Keratinocyte (primary cell): ENCODE measurements at places on chromosomes 2 and 18.

DNA sequence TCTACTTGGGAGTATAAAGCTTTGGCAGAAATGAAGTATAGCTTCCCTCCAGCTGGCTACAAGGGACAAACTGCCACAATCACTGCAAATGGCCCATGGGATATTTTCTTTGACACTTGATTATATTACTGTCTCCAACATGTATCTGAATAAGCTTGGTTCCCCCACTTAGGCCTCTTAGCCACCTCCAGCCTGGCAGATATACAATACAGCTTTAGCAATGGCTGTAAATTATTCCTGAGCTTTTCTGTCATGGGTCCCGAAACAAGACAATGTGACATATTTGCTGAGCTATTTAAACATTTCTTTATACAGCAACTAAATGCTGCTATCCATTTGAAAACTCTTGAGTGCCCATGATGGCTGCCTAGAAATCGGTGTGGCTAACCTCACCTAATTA, 406.2 kb downstream of the SUCLG1 start:
- no peak for DNase-seq

- DNase-seq, result no peak
These were observed 17.1 kb downstream of the DPP4 start for GRCh38 chr2:162056796-162057399.

- peak; percentile 98 for DNase-seq
These were observed 49.5 kb downstream of the C2orf42 start for GRCh38 chr2:70141212-70141901.

DNA sequence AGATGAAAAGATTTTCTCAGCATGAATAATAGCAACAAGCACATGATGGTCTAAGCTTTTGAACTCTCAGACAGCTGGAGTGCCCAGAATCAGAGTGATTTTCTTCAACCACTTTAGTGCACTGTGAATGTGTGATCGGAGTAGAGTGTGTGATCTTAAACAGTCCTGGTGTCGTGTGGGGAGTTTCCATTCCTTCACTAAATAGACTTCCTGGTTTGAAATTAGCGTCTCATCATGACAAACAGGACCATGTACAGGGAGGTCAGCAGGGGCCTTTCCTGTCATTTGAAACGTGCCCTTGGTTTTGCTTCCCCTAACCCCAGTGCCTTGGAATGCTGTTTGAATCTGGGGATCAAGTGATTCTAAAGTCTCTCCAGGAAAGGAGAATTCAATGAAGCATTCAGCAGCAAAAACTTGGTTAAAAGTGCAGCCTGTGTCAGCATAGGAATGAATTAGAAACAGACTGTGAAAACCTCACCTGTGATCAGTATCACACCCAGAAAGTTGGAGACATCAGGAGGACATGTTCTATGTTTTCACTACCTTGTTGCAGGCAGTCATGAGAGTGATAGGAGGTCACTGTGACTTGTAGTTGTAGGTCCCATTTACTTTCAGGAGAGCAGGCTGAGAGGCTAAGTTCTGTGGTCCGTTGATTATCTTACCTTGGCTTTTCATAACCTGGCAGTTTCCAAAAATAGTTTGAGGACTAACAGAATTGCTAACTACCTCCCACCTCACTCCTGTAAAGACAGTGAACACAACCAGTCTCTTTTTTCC, 400.3 kb downstream of the MTX2 start:
- DNase-seq, result no peak

DNA sequence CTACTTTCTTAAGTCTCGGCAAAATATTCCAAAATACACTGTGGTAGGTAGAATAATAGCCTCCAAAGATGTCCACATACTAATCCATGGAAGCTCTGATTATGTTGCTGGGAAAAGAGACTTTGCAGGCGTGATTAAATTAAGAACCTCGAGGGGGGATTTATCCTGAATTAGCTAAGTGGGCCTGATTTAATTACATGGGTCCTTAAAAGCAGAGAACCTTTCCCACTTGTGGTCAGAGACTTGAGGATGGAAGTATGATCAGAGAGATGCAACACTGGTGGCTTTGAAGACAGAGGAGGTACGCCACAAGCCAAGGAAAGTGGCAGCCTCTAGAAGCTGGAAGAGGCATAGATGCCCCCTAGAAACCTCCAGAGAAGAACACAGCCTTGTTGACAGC, 2.8 kb downstream of the DYM start:
- DNase-seq, result no peak

DNA sequence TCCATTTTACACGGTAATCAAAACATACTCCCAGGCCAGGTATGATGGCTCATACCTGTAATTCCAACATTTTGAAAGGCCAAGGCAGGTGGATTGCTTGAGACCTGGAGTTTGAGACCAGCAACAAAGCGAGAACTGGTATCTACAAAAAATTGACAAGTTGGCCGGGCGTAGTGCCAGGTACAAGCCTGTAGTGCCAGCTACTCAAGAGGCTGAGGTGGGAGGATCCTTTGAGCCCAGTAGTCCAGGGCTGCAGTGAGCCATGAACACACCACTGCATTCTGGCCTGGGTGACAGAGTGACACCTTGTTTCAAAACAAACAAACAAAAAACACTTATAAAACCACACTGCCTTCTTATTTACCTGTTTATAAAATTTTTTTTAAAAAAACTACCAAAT, 80.8 kb downstream of the GAREM1 start:
- no peak for DNase-seq

- DNase-seq, result no peak
These were observed 188.3 kb upstream of the RND3 start for GRCh38 chr2:150675807-150676206.

DNA sequence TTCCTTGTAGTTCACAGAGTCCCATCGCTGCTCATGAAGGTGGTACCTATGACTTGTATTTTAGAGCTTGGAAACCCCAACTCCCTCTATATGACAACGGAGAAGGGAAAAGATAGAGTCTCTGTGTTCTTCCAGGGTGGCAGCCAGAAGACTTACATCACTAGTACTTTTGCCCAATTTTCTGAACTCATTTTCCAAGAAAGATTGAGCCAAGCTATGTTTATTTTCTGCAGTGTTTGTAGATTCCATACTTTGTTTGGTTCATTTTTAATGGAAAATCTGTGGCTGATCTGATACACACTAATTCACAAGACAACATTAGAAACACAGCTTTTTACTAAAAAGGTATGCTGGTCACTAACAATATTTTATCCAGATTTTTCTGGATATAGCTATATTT, 60.2 kb upstream of the ATP5MC3 start:
- no peak for DNase-seq

GRCh38 chr2:79292958-79293315, 133.4 kb upstream of the REG3A start:
- DNase-seq, result no peak

DNA sequence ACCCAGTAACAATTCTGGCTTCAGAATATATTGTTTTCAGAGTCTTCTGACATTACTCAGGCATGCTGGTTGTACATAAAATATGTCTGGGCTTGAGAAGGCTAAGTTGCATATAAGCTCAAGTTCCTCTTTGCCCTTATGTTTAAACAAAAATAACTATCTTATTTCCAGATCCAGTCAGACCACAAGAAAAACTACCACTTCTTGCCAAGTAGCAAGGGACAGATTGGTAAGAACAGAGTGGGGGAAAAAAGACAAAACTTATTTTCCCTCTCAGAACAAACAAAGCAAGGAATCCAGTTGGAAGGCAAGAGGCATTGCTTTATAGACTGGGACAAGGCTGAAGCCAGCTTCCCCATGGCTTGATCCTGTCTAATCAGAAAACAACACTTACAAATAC, 1036.7 kb upstream of the CELF4 start:
- no peak for DNase-seq

- DNase-seq, result no peak
These were observed at the start of gene SIX3 for GRCh38 chr2:44941551-44942234. TSS of gene SIX3 (plus strand) at chr2:44941702. CDS start at chr2:44942105, 403 bp downstream.

DNA sequence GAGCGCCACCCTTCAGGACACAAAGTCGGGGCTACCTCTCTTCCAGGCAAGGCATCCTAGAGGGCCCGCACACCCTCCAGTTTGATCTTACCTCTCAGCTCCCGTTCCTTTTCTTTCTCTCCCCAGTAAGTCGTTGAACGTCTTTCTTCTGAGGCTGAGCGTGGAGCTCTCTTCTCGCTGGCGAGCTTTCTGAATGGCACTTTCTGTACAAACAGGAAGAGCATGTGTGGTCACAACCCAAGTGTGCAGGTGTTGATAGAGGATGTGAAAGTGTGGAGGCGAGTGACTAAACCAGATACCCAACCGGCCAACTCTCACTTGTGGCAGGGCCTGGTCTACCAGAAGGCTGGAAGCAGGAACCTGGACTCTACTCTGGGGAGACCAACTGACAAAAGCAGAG, at the start of gene AFF3:
AFF3 (minus strand) TSS at position 198 of the 400 bp plus-strand sequence. CDS start 38,136 bp downstream, outside the sequence.
- no peak for DNase-seq

DNA sequence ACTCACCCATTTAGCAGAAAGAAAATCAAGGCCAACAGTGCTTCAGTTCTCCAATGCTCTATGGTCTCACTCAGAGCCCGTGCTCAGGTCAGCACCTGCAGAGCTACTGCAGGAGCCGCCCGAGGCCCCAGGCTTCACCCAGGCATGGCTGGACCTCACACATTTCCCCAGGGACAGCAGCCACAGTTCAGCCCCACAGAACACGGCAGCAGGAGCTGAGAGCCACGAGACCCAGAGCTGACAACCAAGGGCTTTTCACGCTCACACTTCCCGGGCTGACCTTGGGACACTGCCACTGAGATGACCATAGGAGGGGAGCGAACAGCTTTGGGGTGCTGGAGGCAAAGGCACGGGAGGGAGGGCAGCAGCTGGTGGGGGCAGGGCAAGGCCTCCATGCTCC, 4.2 kb downstream of the TMEM18 start:
- DNase-seq, result no peak

- DNase-seq, result no peak
These were observed 109.6 kb downstream of the MEP1B start for GRCh38 chr18:32299484-32299883.

DNA sequence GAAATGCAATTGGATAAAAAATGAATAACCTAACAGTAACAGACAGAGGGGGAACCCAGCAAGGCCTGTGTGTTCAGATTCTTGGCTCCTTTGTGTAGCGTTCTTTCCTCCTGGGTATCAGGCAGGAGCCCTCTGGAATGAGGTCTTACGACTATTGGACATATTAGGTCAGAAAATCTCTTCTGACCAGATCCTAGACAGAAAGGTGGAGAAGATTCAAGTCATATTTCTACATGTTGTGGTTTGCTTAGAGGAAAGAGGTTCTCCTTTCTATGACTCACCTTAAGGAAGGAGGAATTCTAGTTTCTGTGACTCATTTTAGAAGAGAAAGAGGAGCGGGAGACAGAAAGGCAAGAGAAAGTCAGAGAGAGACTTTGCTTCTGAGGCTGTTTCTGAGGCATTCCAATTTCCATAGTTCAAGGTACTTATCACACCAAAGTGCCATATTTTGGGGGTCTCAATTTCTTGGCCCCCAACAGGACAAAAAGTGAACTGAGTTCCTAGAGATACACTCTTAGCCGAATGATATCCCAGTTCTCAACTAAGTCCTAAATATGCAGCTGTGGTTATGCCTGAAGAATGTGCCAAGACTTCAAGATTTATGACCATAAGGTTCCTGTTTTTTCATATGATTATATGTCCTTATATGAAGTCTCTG, 618.6 kb downstream of the ZEB2 start:
- peak; percentile 50 for DNase-seq
